ENCODE measurements at places on chromosomes 5 and 9. TPM values are rescaled to one million over a fixed set of nuclear protein-coding genes. Genes with fewer than 3 reads are reported as not detected.

Gene ZNF462
- total RNA-seq = 24.0 TPM

- no peak for DNase-seq
Measured at GRCh38 chr5:131496400-131496713, 138.7 kb downstream of the RAPGEF6 start.

DNA sequence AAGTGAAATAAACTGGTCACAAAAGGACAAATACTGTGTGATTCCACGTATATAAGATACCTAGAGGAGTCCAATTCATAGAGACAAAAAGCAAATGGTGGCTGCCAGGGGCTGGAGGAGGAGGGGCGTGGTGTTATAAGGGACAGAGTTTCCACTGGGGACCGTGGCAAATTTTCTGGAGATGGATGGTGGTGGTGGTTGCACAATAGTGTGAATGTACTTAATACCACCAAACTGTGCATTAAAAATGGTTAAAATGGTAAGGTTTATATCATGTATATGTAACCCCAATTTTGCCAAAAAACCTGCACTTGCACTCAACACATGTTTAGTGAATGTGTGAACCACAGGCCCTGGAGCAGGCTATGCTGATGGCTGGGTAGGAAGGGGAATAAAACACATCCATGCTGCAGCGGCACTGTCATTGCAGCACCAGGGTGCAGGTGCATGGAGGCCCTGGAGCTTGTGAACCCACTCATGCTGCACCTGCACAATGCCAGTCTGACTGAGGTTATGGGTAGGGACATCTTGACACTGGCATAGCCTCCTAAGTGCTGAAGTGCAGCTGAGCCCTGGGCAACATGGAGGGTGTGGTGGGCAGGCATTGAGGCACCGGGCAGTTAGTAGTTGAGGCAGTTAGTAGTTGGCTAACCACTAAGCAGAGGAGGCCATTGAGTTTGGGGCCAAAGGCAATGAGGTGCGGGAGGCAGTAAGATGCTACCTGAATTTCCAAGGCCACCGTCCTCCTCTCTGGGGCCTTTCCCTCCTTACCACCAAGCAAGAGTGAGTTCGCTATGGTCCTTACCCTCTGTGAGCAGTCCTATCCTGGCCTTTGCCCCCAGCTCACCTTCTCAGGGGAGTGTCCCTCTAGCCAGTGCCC, 3.5 kb upstream of the PHF2 start:
- no peak for DNase-seq

Gene PCDHA6
- total RNA-seq = 0.36 TPM

DNA sequence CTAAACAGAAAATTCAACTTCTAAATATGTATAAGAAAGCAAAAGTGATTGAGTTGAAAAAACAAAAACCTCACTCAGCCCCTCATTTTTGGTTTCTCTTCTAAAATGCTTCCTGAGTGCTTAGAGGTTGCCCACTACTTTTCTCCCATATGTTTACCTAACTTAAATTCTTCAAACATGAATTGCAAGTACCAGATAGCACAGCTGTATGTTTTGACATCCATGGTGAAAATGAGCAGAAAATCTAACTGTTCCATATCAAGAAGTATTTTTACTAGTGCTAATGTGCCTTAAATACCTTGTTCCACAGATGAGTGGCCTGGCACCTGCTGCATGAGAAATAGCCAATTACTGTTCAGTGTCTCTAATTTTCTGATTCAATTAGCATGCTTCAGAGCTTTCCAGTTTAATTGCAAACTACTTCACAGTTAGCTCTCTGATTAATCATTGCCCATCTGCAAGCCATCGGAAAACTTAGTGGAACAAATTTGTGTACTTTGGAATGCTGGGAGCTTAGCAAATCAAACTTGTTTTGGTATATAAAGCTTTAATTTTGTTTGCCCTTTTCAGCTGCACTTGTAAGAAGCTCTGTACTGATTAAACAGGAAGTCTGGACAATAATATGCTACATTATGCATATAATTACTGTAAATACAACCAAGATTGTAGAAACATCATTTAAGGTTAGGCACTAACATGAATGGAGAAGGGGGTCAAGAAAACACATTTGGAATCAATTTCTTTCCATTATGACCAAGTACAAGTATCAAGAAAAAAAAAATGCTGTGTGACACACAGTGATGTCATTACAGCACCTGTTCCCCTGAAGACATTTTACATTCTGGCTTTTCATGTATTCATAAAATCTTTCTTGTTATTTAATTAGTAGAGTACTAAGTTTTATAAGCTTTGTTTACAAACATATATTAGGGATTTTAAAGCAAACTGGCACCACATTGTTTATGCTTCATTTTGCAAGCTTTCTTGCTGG, 65.6 kb downstream of the POU5F2 start:
- no peak for DNase-seq

Gene CCDC180
- 8.5 TPM for total RNA-seq

DNA sequence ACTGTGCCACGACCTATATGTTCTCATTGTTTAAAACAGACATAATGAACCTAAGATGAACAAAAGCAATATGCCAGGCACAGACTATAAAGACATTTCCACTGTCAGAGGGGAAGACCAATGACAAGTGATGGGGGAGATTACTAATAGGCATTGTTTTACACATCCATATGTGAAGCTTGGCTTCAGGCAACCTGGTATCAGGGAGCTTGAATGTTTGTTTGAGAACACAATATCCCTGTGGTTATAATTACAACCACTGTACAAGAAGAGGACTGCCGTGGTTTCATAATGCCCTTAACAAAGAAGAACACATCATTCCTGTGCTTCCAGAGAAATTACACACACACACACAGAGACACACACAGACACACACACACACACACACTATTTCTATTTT, 385.7 kb downstream of the BNC2 start:
- no peak for DNase-seq

Gene FAM169A
- total RNA-seq = 2.2 TPM

- no peak for DNase-seq
Measured at GRCh38 chr9:38362852-38363588, 29.5 kb upstream of the ALDH1B1 start.

DNA sequence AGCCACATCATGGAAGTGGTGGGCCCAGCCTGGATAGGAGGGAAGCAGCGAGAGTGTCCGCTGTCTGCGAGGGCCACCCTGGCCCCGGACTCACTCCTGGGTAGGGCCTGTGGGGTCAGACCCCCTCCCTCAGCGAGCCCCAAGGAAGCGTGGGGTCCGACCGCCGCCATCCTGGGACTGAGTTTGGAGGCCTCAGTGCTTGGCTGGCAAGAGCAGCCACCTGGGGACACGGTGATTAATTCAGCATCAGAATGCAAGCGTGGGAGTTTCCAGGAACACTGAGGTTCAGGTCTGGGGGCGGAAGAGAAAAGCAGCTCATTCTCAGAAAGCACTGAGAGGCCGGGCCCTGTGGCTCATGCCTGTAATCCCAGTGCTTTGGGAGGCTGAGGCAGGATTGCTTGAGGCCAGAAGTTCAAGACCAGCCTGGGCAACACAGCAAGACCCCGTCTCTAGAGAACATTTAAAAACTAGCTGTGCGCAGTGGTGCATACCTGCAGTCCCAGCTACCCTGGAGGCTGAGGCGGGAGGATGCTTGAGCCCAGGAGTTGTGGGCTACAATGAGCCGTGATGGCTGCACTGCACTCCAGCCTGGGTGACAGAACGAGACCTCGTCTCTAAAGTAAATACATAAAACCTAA, 18.3 kb upstream of the CAMSAP1 start:
- DNase-seq = no peak

Gene PCA3
- total RNA-seq = 0.81 TPM

- DNase-seq = peak; percentile 80
Measured at GRCh38 chr5:77133061-77133758, 46.1 kb upstream of the ZBED3 start.
